ENCODE measurements at places on chromosomes 13 and 19.

DNA sequence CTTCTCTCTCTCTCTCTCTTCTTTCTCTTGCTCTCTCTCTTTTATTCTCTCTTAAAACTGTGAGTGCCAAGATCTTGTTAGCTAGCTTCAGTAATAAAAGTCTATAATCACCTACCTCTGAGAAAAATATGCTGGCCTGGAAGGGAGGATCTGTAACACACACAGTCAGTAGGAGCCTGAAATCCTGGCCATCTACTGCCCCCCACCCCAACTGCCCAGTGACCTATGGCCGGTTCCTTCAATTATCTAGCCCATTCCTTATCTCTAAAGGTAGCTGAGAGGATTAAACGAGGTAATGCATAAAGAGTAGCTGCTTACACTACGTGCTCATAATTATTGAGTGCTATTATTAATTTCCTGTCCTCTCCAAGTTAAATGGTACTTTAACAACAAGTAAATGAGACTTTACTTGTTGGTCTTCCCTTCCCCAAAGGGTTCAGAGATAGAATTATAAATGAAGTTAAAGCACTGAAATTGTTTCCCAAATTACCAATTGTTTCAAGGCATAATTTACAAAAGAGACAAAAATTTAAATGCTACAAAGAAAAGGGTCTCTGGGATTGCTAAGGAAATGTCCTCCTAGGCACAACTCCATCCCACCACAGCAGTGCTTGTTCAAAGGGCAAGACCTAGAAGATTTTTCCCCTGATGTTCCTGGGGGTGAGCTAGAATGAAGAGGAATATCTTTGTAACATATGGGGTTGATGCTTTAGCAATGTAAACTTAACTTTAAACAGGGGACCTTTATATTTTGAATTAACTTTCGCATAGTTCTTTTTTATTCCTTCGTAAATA is 1.8 kb downstream of the LCP1 start:
- no peak for DNase-seq

GRCh38 chr19:33412601-33413425 is 39.3 kb downstream of the CEBPG start:
- DNase-seq: no peak

- DNase-seq: no peak
Measured at GRCh38 chr19:31818798-31819105, 469.5 kb upstream of the TSHZ3 start.

GRCh38 chr13:23600534-23600933 is 30.3 kb downstream of the TNFRSF19 start:
- DNase-seq: no peak

GRCh38 chr13:46168341-46168740 is 13.6 kb downstream of the LCP1 start:
- no peak for DNase-seq

DNA sequence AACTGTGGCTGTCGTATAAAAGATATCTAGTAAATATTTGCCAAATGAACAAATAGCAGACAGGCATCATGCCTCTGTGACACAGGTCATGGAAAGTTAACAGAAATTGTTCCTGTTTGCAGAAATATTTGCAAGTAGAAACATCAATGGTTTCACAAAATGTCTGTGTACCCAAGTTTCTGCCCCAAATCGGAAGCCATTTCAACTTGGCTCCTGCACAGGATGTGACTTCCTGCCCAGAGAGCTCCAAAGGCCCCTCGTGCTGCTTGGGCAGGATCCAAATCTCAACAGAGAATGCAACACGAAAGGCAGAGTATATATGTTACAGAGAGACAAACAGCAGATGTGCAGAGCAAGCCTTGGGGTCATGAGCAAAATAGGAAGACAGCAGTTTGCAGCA is 95.5 kb upstream of the SERP2 start:
- DNase-seq: no peak

DNA sequence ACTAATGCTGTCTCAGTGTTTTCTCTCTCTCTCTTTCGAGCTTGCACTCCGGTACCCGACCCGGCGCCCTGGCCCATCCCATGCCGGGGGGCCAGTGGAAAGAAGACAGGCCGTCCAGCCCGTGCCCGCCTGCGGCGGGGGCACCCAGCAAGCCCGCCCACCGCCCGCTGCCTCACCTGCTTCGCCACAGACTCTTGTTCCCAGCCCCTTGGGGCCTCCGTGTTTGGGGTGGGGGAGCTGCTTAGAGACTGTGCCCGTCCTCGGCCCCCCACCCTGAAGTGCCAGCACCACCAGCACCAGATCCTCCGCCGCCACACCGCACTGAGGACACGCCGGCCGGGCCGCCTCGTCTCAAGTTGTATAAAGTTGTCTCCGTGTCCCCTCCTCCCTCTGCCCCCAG is 2.4 kb downstream of the LENG9 start:
- no peak for DNase-seq

GRCh38 chr13:23859455-23859854 is 29.7 kb downstream of the MIPEP start:
- DNase-seq: no peak

GRCh38 chr13:76741046-76741445 is 145.2 kb downstream of the KCTD12 start:
- no peak for DNase-seq

GRCh38 chr13:95298169-95298965 is 2.9 kb downstream of the ABCC4 start:
- no peak for DNase-seq

DNA sequence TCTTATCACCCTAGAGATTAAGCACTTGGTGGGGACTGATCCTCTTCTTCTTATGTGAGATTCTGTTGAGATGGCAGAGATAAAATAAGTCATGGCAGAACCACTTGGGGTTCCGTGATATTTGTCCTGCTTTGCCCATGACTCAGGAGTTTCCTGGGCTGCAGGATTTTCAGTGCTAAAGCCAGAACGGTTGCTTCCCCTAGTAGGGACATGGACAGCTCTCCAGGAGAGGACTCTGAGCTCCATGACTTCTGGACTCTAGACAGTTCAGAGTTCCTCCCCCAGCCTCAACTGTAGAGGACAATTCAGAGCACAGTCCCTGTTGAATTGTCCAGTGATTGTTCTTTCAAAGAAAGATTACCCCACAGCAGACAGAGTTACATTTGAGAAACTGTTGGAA is 98.8 kb downstream of the OLFM4 start:
- DNase-seq: no peak

DNA sequence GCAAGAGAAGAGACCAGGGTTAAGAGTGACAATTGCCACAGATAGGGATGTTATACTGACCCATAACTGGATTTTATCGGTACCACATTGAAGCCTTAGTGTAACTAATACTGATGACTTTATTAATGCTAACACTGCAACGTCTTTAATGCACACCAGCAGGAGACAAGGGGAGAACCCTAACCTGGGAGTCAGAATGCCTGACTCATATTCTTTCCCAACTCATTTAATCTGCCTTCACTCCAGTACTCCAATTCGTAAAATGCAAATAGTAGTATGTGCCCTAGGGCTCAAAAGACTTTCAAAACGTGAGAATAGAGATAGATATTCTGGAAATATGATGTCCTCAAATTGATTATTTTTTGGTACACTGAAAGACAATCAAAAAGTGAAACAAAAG is 62.4 kb downstream of the GPC6 start:
- DNase-seq: no peak

DNA sequence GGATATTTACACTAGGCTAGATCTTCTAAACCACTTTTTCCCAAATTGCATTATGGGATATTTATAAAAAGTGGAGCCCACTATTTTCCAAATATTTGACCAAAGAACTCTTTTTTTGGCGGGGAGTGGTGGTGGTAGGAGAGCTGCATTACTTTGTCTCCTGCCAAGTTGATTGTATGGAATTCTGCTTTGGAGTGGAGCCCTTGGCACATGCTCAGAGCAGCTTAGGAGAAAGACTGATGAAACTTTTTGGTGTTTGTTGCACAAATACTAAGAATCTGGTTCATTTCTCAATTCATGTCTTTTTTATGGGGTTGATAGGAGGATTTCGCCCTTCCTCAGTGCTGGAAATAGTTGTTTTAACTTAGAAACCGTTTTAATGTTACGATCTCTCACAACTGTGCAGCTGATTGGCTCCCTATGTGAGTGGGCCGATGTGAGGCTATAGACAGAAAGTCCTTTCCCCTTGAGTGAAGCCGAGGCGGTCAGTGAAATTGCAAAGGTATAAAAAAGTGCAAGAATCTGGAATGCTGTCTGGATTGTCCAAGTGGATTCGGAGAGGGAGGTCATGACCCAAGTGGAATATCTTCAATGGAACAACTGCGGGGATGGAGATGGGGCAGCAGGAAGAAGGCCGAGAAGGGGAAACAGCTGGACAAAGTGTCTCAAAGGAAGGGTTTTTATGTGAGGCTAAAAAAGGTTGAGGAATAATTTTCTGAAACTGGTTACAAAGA is 415.9 kb downstream of the FGF9 start:
- DNase-seq: no peak

DNA sequence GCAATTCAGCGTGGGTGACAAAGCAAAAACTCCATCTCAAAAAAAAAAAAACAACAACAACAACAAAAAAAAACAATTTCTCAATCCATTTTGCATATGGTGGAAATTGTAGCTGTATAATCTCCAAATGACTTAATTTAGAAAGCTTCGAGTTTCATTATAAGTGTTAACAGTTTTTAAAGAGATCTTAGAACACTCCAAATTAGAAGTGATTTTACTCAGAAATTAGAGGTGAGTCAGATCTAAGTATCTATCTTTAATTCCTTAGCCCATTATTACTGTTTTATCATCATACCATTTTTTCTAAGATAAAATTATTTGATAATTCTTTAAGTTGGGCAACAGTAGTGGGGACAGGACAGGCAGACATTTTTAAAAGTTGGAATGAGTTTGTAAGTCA is 60.5 kb downstream of the ZMYM2 start:
- DNase-seq: no peak

GRCh38 chr19:49453013-49453756 is at the start of gene ALDH16A1:
TSS of gene ALDH16A1 (plus strand) at chr19:49453225. CDS start at chr19:49453332, 107 bp downstream.
- peak; percentile 91 for DNase-seq

GRCh38 chr13:26202365-26202972 is 19.6 kb downstream of the RNF6 start:
- DNase-seq: no peak

DNA sequence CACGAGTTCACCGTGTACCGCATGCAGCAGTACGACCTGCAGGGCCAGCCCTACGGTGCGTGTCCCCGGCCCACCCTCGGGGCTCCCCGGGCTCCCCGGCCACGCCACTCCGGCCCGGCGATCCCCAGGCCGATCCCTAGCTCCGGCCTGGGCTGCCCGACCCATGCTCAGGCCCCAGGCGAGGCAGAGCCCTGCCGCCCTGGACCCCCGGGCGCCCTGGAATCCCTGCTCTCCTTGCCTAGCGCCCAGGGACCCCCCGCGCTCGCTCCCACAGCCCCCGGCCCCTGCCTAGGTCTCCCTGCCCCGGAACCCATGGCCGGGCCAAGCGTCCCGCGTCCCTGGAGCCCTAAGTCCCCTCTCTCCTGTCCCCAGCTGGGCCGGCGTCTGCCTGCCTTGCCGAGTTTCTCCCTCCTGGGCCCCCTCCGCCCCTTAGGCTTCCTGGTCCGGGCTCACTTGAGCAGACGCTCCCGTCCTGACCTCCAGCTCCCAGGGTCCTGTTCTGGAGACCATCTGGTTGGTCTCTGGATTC is 494 bp downstream of the NCLN start:
- DNase-seq: no peak

DNA sequence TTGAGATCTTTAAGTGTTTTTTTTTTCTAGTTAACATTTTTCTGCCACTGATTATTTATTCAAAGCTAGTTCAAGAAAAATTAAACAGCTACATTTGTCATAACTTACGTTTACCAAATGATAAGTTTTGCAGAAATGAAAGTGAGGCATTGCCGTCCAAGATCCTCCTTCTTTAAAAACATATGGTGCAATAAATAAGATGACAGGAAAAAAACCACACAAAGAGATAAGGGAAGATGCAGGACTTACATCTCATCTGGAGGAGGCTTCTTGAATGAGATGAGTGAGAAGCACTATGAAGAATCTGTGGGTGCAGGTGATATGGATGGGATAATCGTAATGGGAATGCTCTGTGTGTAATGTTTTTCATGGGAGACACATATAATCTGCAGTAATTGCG is 12.4 kb downstream of the TNFSF13B start:
- DNase-seq: no peak

DNA sequence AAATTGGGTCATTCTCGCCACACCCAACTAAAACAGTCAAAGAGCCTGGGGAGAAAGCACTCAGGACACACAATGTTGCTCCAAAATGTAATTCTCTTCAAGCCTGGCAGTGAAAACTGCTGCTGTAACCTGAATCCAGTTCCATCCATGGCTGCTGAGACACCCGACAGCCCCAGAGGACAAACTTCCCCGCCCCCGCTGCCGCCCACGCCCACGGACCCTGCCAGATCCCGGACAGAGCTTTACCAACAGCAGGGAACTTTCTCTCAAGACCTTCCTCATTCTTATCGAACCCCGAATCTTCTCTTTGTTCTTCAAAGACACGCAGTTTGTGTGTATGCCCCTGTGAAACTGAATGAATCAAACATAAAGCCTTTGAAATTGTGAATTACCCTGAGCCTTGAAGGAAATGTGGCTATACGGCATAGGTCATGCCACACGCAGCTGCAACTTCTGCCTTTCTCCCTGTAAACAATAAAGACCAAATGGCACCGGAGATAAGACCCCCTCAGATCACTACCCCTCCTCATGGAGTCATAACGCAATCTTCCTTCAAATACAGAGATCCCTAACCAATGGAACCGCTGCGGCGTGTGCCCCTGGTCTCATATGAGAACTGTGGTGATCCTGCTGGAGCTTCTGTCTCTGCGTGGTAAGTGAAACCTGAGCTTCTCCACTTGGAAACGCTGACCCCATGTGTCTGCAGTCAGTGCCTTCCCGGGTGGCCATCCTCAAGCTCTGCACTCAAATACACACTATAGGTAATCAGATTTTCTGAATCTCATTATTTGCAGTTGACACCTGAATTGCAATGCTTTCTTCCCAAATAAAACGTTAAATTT is 4.8 kb upstream of the LAMP1 start:
- DNase-seq: no peak

Measured in stimulated activated CD8-positive, alpha-beta memory T cell treated with anti-CD3 and anti-CD28 coated beads, Interleukin-15, amount 100 ng/mL, for 1 hour (primary cell).